ENCODE measurements at places on chromosomes 7 and 10.

DNA sequence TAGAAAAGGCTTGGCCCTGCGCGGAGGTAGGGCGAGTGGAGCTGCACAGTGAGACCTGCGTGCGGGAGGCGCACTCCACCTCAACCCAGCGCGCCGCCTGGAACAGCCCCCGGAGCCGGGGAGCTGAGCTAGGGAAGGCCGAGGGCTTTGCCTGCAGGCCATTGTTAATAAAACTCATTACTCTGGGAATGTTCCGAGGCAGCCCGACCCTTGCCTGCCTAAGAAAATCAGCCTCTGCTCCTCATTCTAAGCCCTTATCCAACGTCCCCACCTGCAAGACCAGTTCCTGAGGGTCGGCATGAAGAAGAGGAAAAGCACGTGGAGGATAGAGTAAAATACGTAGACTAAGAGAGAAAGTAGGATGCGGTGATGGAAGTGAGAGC, 55.3 kb downstream of the C7orf25 start:
- DNase-seq, result no peak

DNA sequence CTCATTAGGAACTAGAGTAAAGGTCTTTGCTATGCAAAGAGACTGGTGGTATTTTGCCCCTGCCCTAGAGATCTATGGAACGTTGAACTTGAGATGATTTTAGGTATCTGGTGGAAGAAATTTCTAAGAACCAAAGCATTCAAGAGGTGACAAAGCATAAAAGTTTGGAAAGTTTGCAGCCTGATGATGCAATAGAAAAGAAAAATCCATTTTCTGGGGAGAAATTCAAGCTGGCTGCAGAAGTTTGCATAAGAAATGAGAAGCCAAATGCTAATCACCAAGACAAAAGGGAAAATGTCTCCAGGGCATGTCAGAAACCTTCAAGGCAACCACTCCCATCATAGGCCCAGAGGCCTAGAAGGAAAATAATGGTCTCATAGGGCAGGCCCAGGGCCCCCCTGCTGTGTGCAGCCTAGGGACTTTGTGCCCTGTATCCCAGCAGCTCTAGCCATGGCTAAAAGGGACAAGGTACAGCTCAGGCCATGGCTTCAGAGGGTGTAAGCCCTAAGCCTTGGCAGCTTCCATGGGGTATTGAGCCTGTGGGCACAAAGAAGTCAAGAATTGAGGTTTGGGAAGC, 16.5 kb downstream of the TFPI2 start:
- no peak for DNase-seq

DNA sequence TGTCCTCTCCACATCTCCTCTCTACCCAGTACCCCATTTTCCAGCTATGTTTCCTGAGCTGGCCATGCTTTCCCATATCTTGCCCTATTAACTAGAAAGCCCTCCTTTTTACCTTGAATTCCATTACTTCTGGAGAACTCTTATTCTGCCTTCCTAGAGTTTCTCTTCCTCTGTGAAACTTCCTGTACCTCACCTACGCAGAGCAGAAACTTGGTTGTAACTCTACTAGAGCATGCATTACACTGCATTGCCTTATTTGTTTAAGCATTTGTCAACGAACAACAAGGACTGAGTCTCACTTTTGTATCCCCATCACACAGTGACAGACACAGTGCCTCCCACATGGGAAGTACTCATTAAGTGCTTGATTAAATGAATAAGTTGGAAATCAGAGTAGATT, 36.4 kb downstream of the VCL start:
- no peak for DNase-seq

GRCh38 chr10:84289521-84290200, 38.7 kb upstream of the CCSER2 start:
- no peak for DNase-seq

- no peak for DNase-seq
Observed at GRCh38 chr7:106563466-106564150, 97.3 kb downstream of the CCDC71L start.

DNA sequence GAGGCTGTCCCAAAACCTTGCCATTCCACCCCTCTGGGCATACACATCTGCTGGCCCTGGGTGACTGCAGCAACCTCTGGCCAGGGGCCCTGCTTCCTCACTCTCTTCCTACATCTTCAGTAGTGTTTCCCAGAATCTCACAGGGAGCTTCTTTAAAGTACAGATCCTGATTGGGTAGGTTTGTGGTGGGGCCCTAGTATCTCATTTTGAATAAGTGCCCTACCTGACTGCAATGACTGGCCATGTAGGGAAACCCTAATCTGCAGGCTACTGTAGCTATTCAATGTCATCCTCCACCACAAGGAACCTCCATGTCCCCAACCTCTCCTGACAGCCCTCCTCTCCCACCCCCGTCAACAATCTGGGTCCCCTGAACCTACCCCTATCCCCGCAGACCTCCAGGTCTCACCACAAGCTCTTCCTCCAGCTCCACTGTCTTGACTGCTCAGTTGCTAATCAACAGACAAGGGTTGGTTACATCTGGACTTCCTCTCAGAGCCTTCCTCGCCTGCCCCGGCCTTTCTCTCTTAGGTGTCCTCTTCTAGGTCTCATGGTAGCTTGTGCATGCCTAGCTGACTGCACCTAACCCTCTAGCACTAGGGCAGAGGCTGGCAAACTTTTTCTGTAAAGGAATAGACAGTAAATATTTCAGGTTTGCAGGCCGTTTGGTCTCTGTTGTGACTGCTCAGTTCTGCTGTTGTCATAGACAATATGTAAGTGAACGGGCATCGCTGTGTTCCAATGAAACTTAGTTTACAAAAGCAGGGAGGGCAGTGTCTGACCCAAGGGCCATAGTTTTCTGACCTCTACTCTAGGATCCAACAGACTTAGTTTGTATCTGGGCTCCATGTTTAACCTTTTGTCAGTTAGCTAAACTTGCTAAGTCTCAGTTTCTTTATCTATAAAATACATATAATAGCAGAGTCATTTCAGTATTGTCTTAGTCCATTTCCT, 121.1 kb downstream of the AOAH start:
- no peak for DNase-seq

DNA sequence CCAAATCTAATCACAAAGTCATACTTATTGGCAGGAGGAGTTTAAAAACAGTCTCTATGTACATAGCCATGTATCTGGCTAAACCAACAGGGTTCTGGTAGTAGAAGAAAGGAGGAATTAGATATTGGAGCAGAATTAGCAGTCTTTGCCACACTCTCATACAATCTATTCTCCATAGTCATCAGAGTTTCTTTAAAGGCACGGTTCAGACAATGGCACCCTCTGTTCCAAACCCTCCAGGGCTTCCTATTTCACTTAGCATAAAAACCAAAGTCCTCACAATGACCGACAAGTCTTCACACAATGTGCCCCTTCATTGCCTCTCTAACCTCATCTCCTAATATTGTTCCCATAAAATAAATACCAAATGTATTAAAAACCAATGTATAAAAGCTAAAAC, 12.7 kb downstream of the ZNF438 start:
- no peak for DNase-seq

- DNase-seq, result no peak
Observed at GRCh38 chr10:13990392-13990805, 340.3 kb downstream of the FRMD4A start.

- no peak for DNase-seq
Observed at GRCh38 chr7:16916105-16916639, 34.4 kb upstream of the AGR3 start.

GRCh38 chr7:29873644-29874294, 67.5 kb downstream of the WIPF3 start:
- no peak for DNase-seq

GRCh38 chr7:76411626-76412025, 2.1 kb upstream of the SSC4D start:
- DNase-seq, result no peak

GRCh38 chr10:44983895-44984278, 5.3 kb upstream of the DEPP1 start:
- no peak for DNase-seq

DNA sequence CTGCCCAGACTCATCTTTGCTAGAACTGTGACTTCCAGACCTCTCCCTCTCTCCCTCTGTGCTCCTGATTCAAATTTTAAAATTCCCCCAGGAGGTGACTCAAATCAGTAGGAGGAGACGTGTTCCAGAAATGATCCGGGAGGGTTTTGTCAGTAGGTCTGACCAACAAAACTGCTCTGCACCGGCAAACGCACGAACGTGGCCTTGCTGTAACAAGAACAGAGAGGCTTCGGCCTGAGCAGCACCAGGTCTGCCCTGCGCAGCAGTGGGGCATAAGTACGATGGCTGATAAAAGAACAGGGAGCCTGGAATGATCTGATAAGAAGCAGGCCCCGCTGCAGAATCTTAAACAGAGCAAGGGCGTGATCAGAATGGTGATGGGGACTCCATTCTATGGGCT, 152.7 kb upstream of the AUTS2 start:
- no peak for DNase-seq

DNA sequence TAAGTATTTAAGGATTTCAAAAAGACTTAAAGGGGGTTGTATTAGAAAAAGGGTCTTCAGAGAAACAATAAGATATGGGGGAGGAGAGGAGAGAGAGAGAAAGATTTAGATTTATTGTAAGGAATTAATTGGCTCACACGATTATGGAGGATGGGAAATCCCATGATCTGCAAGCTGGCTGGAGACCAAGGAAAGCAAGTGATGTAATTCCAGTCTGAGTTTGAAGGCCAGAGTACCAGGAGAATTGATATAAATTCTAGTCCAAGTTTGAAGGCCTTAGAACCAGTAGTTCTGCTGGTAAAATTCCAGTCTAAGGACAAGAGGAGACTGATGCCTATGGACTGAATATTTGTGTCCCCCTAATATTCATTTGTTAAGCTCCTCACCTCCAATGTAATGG, 20.6 kb upstream of the SLC13A1 start:
- no peak for DNase-seq

DNA sequence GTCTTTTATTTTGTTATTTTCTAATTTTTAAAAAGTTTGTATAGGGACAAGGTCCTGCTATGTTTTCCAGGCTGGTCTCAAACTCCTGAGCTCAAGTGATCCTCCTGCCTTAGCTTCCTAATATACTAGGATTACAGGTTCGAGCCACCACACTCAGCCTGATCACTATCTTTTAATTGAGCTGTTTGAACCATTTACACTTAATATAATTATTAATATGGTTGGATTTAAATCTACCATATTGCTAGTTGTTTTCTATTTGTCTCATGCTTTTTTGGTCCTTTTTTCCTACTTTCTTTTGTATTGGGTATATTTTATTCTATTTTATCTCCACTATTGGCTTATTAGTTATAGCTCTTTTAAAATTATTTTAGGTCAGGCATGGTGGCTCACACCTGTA, 13.2 kb upstream of the CNOT4 start:
- DNase-seq, result no peak

- DNase-seq, result no peak
Observed at GRCh38 chr10:69425511-69426298, 9.0 kb upstream of the TACR2 start.

GRCh38 chr10:92845921-92846320, 2.4 kb upstream of the EXOC6 start:
- DNase-seq, result no peak

DNA sequence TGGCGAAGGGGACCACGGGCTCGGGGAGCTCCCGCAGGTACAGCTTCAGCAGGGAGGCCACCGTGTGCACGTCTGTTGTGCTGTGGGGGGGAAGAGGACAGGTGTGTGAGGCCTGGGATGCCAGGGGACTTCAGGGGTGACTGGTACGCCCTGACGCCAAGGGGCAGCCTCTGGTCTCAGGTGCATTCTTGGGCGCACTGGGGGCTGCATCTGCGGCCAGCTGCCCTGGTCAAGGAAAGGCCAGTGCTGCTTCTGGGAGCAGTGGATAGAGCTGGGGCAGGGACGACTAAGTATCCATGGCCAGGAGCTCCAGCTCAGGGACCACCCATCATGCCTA, 148.5 kb downstream of the MAPK8 start:
- no peak for DNase-seq

DNA sequence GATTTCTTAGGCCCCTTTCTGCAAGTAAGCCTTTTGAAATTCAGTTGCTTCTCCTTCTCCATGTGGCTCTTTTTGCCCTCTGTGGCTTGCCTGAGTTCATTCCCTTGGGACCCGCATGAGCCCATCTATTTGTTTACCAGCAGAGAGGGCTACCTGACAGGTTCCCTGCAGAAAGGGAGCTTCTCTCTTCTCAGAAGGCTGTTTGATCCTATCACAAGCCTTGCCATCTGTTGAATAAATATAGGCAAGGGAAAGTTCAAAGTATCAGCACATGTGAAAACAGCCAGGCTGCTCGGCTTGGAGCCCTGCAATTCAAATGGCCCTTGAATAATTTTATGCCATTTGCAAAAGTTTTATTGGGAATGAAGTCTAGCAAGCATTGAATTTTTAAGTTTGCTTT, 720.2 kb upstream of the FZD8 start:
- no peak for DNase-seq

DNA sequence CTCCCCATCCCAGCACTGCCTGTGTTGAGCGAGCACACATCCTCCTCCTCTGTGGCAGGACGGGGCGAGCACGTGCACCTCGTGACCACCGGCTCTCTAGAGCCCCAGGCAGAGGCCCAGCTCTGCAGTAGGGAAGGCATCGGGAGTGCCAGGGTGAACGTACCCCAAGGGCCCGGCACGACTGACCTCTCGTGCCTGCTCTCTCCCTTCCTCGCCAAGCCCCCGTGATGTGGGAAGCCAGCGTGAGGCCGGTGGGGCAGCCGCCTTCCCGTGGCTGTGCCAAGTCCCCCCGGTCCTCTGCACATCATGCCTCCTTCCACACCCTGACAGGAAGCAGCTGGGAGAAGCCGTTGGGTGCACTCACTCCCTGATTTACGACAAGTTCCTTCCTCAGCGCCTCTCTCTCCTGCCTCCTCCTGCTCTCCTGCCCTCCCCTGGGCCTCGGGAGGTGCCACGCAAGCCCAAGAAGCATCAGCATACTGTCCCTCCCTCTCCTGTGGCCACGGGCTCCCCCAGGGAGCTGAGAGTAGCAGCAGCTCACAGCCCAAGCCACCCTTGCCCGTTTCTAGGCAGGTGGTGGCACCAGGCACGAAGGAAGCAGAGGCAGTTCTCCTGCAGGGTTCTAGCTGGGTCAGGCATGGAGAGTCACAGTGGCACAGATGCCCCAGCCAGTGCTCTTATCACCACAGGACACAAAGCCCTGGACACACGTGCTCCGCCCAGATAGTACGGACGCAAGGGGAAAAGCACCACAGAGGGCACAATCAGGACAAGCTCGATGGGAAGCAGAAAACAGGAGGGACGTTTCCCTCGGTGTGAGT, 47.0 kb downstream of the AMZ1 start:
- no peak for DNase-seq

GRCh38 chr7:80450621-80451308, 61.1 kb downstream of the GNAT3 start:
- no peak for DNase-seq

GRCh38 chr10:64067009-64067606, 545.9 kb downstream of the REEP3 start:
- DNase-seq, result no peak

GRCh38 chr10:124032087-124032935, 61.1 kb downstream of the CHST15 start:
- no peak for DNase-seq

DNA sequence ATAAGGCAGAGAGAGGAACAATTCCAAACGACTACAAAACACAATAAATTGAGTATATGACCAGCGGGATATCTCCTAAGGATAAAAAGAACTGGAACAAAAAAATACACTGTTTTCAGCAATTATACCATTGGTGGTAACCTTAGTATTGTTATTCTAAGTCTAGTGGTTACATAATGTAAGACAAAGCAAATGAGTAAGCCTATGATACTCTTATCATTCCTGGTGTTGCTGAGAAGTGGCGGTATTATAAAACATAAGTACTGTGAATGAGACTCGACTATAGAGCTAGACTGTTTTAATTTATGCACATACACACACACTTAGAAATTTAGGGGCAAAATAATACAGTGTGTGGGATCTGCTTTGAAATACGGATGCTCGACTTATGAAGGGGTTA, 107.7 kb downstream of the NRBF2 start:
- no peak for DNase-seq

Measured in activated CD8-positive, alpha-beta memory T cell treated with anti-CD3 and anti-CD28 coated beads for 1 hour (primary cell).